ENCODE measurements at places on chromosomes 4 and X.
A peak's percentile ranks its signal among the peaks of the same experiment; 100 is the strongest.

GRCh38 chr4:16916031-16916430 is 17.6 kb upstream of the LDB2 start:
- no peak for DNase-seq

- DNase-seq: no peak
These were observed 868.5 kb upstream of the SLIT2 start for GRCh38 chr4:19382993-19383756.

- DNase-seq: no peak
These were observed 167.6 kb downstream of the ARHGAP10 start for GRCh38 chr4:147899512-147899911.

DNA sequence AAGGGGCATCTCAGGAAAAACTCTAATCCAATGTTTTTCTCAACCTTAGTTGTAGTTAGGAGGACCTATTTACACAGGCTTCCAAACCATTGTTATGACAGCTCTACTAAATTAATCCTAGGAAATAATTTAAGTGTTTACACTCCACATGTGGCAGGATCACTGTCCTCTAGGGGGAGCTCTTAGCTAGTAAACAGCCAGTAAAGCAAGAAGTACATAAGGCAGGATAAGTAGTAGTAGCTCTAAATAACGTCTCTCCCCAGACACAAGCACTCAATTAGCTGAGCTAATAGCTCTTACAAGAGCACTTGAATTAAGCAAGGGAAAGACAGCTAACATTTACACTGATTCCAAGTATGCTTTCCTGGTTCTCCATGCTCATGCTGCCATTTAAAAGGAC is 37.3 kb downstream of the NUDT11 start:
- peak; percentile 8 for DNase-seq

DNA sequence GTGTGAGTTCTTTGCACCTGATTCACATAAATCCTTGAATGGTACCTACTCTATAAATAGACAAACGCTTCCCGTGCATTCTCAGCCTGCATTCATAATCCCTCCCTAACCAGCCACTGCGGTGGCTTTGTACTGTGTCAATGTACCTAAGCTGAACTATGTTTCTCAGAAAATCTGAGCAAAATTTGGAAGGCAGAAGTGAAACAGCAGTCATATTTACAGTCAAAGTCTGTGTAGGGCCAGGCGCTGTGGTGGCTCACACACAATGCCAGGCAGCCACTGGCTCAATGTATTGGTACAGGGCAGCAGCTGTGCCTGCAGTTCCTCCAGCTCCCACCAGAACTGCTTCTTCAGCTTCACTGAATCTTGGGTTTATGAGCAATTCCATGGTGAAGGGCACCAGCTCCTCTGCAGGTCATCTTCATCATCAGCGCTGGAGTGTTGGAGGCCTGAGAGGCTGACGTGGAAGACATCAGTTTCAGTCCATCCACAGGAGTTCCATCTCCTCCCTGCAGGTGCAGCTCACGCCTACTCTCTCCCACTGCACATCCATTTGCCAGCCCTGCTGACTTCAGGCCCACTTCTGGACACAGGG is 32.3 kb upstream of the IRF2 start:
- peak; percentile 11 for DNase-seq

- no peak for DNase-seq
These were observed 42.1 kb downstream of the TMPRSS11E start for GRCh38 chr4:68489338-68489737.

DNA sequence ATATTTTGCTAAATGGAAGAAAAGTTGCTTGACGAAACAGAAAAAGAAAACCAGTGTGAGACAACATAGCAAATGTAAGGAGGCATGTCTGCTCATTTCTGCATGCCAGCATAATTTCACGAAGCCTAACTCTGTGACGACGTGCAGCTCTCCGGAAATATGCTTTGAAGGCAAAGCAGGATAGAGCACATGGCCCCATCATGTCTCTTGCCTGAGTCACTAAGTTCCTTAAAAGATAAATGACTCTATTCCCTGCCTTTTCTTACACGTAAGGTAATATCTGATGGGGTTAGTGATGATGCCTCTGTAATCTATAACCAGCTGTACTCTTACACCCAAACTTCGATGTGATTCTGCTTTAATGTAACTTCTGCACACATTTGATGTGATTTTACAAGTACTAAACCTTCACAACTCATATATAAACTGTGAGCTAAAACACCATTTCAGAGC is 64.5 kb downstream of the ANXA3 start:
- DNase-seq: no peak

- DNase-seq: peak; percentile 27
These were observed 3.1 kb downstream of the CXXC4 start for GRCh38 chr4:104491481-104492182.

DNA sequence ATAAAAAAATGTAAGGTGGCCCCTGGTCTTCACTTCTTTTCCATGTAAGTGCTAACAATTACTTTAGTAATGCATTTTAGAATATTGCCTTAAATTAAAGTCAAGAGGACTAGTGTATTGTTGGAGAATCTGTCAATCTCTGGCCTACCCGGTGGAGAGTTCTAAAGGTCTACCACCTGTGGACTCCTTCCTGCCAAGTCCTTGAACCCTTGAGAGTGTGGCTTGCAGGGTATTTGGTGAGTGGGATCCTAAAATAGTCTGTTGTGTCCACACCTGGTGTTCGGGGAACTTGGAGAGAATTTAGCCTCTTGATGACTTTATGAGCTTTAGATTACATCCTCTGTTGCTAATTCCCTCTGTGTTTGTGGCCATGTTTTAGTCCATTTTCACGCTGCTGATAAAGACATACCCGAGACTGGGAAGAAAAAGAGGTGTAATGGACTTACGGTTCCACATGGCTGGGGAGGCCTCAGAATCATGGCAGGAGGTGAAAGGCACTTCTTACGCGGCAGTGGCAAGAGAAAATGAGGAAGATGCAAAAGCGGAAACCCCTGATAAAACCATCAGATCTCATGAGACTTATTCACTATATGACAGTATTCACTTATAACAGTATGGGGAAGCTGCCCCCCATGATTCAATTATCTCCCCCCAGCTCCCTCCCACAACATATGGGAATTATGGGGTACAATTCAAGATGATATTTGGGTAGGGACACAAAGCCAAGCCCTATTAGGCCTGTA is 23.8 kb downstream of the DDIT4L start:
- DNase-seq: no peak

DNA sequence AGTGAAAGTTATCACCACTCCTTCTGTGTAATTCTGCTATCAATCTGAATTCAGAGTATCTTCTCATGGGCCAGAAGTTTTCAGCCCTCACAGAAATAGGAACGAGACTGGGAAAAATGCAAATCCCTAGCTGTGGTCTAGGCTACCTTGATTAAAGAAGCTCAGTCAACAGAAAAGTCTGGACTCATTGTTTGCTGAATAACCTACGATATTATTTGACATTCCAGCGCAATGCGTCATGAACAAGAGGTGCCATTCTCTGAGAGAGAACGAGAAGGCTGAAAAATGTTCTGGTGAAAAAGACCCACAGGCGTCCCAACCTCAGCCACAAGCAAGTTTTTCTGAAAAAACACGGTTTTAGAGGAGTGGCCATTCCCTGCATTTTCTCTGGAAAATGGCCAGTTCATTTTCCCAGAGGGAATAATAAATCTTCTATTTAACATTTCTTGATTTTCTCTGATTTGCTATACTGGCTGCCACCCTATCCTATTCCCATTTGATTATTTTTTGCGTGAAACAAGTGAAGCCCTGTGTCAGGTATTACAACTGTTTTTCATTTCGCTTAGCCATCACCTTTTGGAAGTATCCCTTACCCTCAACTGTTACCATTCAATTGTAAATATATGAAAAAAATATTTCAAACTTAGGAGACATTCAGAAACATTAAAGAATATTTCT is 1117.6 kb upstream of the PRKX start:
- no peak for DNase-seq
